ENCODE measurements at places on chromosomes 7 and 10.

- no peak for DNase-seq
These were observed 210.9 kb downstream of the TEX36 start for GRCh38 chr10:125472010-125472607.

- DNase-seq: no peak
These were observed 438.1 kb downstream of the MDFIC start for GRCh38 chr7:115359955-115360354.

GRCh38 chr7:134777470-134777869 lies 2.0 kb upstream of the CALD1 start:
- no peak for DNase-seq

DNA sequence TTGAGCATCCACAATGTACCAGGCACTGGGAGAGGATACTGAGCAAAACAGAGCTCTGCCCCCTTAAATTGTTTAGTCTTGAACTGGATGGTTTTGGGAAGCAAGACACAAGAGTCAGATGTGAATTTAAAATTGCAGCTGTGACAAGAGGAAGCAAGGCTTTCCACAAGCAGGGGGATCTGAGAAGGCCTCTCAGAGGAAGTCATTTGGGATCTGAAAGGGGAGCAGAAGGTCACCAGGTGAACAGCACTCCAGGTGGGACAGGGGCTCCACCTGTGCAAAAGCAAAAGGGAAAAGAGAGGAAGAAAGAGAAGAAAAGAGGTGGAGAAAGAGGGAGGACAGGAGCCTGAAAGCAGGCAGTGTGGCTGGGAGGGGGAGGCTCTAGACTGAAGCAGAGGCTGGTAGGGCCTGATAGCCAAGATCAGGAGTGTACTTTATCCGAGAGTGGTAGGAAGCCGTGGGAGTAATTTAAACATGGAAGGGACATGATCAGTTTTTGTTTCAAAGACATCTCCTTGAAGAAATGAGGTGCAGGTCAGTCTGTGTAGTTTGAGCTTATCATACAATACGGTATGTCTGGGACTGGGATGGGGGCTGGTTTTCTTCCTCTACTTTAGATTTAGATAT lies 76.1 kb upstream of the DUSP5 start:
- DNase-seq: no peak

GRCh38 chr10:10722422-10722821 lies 295.2 kb upstream of the CELF2 start:
- no peak for DNase-seq
